Naive thymus-derived CD8-positive, alpha-beta T cell (primary cell): ENCODE measurements at places on chromosomes 7 and 10. TPM values are rescaled to one million over a fixed set of nuclear protein-coding genes. Genes with fewer than 3 reads are reported as not detected.

Gene VAX1
- not detected for total RNA-seq

Gene CTBP2
- 0.99 TPM for total RNA-seq

Gene PILRA
- 10.6 TPM for total RNA-seq

Gene PRKAG2
- 63.5 TPM for total RNA-seq

Gene HABP2
- not detected for total RNA-seq

Gene GNAT3
- not detected for total RNA-seq

Gene ICA1
- 0.96 TPM for total RNA-seq

Gene ELAPOR2
- total RNA-seq, result 8.6 TPM

DNA sequence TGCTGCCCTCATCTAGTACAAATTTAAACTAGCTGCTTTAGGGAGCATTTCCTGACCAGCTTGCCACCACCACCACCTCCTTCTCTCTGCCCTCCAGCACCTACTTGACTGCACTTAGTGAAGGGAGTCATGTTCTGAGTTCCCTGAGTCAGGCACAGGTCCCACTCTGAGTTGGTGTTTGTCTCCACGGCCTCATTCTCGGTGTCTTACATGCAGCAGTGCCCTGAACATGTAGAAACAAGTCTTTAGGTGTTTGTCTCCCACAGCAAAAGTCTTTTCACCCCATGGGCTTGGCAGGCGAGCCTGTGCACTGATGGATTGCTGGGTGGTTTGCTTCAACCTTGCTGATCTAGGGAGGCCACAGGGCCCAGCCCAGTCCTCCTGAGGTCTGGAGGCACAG is 16.9 kb downstream of the TSPAN14 start:
- DNase-seq, result no peak
- H3K4me3 ChIP-seq, result peak overlapping the region; percentile 93
- H3K4me1 ChIP-seq, result peaks cover 98% of the 10 kb centered on the region
- no peaks in the 10 kb centered on the region for H3K27me3 ChIP-seq

DNA sequence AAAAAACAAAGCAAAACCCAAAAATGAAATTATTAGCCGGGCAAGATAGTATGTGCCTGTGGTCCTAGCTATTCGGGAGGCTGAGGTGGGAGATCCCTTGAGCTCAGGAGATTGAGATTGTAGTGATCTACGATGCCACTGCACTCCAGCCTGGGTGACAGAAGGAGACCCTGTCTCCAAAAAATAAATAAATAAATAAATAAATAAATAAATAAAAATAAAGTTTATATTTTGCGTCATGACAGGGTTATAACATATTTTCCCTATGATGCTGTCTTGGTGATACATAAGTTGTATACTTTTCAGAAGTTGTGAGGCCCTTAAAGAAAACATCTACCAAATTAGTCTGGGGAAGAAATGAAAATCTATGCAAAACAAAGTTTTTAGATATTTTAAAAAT is 94.5 kb upstream of the MKLN1 start:
- H3K36me3 ChIP-seq, result no peaks in the 10 kb centered on the region
- H3K4me3 ChIP-seq, result no peak overlapping the region
- no peak overlapping the region for H3K27ac ChIP-seq
- H3K4me1 ChIP-seq, result peaks cover 36% of the 10 kb centered on the region
- no peak for DNase-seq

GRCh38 chr7:71694665-71695064 is 562.7 kb downstream of the GALNT17 start:
- H3K4me3 ChIP-seq, result no peak overlapping the region
- H3K4me1 ChIP-seq, result no peaks in the 10 kb centered on the region
- no peaks in the 10 kb centered on the region for H3K27me3 ChIP-seq

DNA sequence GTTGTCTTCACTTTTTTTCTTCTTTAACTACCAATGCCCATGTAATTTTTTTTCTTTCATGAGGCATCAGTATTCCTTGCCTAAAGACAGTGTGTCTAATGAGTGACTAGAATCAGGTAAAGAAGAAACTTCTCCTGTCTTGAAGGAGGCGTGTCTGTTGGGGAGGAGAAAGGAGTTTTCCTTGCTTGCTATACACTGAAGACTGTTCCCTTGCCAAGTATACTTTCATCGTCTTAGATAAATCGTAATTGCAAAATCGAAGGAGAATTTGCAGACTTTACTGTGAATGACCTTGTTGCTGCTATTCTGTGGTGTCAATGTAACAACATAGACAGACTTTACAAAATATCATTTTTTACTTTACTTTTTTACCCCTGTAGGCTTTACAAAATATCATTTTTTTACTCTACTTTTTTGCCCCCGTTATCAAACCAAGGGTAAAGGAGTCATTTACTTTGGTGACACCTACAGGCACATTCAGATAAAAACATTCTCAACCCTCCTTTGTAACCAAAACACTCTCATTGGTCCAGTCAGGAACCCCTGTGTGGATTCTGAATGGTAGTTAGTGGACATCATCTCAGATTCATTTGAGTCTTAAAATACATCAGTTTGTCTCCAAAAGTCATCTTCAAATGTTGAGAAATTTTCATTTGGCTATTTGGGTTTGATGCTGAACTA is 232.4 kb downstream of the AHR start:
- H3K4me1 ChIP-seq, result no peaks in the 10 kb centered on the region
- H3K4me3 ChIP-seq, result no peak overlapping the region
- H3K27me3 ChIP-seq, result peaks cover 15% of the 10 kb centered on the region
- no peaks in the 10 kb centered on the region for H3K36me3 ChIP-seq

DNA sequence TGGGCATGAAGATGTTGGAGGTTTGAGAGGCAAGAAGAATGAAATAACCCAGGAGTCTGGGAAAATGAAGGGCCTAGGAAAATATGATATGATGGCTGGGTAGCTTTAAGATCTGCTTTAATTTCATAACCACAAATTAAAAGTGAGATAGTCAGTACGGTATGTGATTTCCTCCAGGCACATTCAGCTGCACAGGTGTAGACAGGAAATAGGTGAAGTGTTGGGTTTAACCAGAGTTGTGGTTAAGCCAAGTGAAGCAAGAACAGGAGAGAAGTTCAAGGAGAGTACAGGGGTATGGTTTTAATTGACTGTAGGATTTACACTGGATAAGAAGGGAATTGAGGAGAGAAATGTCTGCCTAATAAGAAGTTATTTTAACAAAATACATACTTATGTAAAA is 2.6 kb downstream of the PNLIPRP3 start:
- H3K4me3 ChIP-seq, result no peak overlapping the region
- H3K27ac ChIP-seq, result no peak overlapping the region
- H3K36me3 ChIP-seq, result no peaks in the 10 kb centered on the region
- H3K27me3 ChIP-seq, result peaks cover 5% of the 10 kb centered on the region
- no peaks in the 10 kb centered on the region for H3K4me1 ChIP-seq

DNA sequence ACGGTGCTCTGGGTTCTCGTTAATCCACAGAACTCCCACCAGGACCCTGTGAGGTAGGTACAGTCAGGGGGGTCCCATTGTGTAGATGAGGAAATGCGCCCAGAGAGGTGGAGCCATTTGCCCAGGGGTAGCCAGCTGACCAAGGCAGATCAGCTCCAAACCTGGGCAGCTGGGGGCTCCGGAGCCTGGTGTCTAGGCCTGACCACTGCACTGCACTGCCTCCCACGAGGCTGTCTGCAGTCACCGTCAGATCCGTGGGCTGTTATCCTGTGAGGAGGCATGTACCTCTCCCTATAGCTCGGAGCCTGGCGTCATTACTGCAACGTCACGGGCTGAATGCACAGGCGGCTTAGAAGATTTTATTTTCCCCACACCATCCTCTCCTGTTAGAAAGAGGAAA is 411.8 kb upstream of the FOXK1 start:
- no peak overlapping the region for H3K27ac ChIP-seq
- no peak overlapping the region for H3K4me3 ChIP-seq
- H3K4me1 ChIP-seq, result no peaks in the 10 kb centered on the region
- H3K27me3 ChIP-seq, result no peaks in the 10 kb centered on the region
- H3K36me3 ChIP-seq, result peaks cover 4% of the 10 kb centered on the region

DNA sequence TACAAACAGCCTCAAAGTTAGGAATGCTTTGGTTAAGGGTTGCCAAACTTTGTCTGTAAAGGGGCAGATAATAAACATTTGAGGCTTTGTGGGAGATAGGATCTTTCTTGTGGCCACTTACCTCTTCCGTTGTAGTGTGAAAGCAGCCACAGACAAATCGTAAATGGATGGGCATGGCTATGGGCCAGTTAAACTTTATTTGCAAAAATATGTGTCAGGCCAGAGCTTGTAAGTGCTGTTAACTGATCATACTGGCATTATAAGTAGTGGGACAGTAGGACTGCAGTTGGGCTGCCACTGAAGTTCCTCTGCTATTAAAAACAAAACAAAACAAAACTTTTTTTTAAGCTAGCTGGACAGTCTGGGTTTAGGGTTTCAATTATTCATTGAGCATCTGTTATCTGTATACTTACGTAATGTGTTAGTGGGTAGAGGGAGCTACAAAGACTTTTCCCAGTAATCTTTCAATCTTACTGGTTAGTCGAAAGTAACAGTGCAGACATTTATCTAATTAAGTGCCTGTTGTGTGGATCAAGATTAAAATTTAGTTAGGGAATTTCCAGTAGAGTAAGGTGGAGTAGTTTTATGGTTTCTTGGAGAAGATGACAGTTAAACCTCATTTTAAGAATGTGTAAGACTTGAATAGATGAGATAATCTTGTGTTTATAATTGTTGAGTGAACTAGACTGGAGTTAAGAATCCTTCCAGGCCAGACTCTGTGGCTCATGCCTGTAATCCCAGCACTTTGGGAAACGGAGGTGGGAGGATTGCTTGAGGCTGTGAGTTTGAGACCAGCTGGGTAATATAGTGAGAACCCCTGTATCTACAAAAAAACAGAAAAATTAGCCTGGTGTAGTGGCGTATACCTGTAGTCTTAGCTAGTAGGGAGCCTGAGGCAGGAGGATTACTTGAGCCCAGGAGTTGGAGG is 100.1 kb downstream of the BTRC start:
- H3K27ac ChIP-seq, result no peak overlapping the region
- H3K36me3 ChIP-seq, result no peaks in the 10 kb centered on the region
- H3K4me3 ChIP-seq, result no peak overlapping the region
- H3K27me3 ChIP-seq, result no peaks in the 10 kb centered on the region
- H3K4me1 ChIP-seq, result peaks cover 42% of the 10 kb centered on the region

- no peak overlapping the region for H3K4me3 ChIP-seq
- no peaks in the 10 kb centered on the region for H3K36me3 ChIP-seq
- H3K27ac ChIP-seq, result no peak overlapping the region
- H3K4me1 ChIP-seq, result no peaks in the 10 kb centered on the region
These were observed 180.6 kb downstream of the SEMA3E start for GRCh38 chr7:83468251-83468739.

DNA sequence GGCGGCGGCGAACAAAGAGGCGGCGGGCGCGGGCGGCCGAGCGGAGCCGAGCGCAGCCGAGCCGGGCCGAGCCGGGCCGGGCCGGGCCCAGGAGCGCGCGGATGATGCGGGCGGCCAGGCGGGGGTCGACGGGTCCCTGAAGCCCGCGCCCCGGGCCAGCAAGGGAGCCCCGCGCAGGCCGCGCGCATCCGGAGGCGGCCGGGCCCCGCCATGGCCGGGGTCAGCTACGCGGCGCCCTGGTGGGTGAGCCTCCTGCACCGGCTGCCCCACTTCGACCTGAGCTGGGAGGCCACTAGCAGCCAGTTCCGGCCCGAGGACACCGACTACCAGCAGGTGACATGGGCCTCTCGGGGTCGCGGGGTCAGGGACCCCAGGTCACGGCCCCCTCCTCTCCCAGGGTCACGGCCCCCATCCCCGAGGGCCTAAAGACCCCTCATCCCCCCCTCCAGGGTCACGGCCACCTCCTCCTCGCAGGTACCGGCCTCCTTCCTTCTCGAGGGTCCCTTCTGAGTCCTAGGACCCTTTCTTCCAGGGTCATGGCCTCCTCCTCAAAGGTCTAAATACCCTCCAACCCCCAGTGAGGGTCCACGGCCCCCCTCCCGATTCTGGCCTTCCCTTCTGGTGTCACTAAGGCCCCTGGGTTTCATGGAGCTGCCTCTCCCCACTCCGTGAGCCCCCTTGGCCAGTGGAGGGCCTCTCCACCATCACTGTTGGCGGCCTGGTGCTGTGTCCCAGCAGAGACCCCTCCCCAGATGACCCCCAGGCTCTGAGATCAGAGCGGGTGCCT is at the start of gene TTYH3:
Gene TTYH3 (plus strand): TSS at position 41 of the 787 bp plus-strand sequence. CDS start 170 bp downstream, at position 211.
- H3K36me3 ChIP-seq, result no peaks in the 10 kb centered on the region
- peak within 1 kb of the TSS; percentile 88 for H3K4me3 ChIP-seq
- no peak for DNase-seq
- peak within 1 kb of the TSS; percentile 90 for H3K27ac ChIP-seq
- H3K4me1 ChIP-seq, result peaks cover 11% of the 10 kb centered on the region
- H3K27me3 ChIP-seq, result no peaks in the 10 kb centered on the region

- H3K36me3 ChIP-seq, result peaks cover 4% of the 10 kb centered on the region
- no peak overlapping the region for H3K4me3 ChIP-seq
- H3K4me1 ChIP-seq, result no peaks in the 10 kb centered on the region
- no peak overlapping the region for H3K27ac ChIP-seq
- no peak for DNase-seq
These were observed 82.2 kb downstream of the ZNRF2 start for GRCh38 chr7:30366606-30367005.

DNA sequence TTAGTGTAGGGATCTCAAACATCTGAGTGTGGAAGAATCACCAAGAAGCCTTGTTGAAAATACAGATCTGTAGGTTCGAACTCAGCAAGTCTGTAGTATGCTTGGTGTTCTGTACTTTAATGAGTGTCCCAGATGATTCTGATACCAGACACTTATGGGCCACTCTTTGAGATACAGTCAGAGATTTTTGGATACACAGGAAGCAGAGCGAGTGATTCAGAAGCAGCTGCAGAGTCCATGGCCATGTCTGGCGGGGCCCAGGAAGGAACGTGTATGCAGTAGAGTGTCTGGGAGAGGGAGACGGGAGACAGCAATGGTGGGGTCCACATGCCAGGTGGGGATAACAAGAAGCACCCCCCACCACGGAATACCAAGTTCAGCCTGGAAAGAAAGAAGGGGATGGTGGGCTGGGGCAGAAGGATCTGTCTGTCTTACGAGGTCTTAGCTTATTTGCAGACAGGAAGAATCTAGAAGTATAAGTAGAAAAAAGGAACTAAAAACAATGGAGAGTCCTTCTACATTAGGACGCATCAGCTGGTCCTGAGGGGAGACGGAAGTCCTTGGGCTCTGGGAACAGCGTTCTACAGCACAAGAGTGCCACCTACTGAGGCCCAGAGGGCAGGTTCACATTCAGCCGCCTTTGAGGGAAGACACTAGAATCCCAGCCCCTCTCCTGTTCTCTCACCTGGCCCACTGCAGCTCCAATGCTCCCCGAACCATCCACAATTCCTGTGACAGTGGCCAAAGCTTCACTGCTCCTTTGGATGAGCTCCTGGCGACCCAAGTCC is 55.4 kb downstream of the SLC37A3 start:
- no peak overlapping the region for H3K27ac ChIP-seq
- no peaks in the 10 kb centered on the region for H3K4me1 ChIP-seq
- no peak for DNase-seq
- H3K4me3 ChIP-seq, result no peak overlapping the region
- peaks cover 74% of the 10 kb centered on the region for H3K36me3 ChIP-seq

- no peaks in the 10 kb centered on the region for H3K27me3 ChIP-seq
- no peaks in the 10 kb centered on the region for H3K4me1 ChIP-seq
- H3K27ac ChIP-seq, result no peak overlapping the region
- H3K4me3 ChIP-seq, result no peak overlapping the region
- no peak for DNase-seq
These were observed 24.1 kb downstream of the GBX1 start for GRCh38 chr7:151143261-151144015.
